GM13976 (cell line): ENCODE measurements at places on chromosomes 4 and X.

DNA sequence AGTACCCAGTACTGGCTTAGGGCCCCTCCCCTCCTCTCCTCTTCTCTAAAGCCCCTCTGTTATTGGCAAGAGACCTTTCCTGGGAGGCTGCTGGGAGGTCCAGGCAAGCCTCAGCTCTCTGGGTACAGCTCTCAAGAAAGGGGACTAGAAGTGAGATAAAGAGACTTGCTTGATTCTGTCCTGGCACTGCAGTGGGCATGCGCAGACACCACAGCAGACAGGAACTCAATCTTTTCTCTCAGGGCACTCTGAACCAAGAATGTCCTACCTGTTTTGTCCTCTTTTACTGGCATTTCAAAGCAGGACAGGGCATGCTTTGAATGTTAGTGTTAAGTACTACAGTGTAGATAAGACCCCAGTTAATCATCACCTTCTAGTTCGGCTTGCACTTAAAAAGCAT is 74.9 kb downstream of the NYX start:
- DNase-seq: no peak

DNA sequence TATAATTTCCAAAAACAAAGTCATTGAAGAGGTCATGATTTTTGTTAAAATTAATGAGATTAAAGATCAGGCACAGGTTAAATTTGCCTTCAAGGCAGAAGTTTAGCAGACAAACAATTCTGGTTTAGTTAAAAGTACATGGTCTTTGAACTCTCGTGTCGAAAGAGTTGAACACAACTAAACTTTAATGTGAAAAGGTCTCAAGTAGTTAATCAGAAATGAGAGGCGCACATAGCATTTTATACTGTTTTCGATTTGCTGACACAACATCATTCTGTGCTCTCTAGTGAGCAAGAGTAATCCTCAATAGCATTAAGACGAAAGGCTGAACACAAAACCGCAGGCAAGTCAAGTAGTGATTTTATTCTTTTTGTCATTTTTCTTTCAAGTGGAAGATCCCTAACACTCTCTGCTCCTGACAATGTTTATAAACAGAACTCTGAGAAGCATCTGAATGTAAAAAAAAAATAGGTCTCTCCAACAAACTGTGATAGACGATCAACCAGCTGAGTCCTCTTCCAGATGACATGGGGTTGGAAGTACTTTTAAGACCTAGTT is 49.8 kb downstream of the SH3RF1 start:
- DNase-seq: no peak

DNA sequence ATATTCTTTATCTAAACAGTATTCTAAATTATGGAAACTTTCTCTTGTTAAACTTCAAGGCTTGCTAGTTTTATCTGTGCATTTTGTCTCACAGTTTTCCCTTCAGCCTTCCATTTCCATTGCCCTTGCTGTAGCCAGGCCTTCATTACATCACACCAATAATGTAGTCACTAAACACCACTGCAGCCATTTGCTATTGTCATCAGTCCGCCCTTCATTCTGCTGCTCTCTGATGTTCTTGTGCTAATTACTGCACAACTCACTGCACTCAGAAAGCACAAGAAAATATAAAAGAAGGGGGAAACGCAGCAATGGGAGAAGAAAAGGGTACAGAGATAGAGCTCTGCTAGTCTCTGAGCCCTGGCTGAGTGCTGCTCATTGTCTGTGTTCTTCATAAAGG is 239.6 kb upstream of the FSTL5 start:
- DNase-seq: no peak

DNA sequence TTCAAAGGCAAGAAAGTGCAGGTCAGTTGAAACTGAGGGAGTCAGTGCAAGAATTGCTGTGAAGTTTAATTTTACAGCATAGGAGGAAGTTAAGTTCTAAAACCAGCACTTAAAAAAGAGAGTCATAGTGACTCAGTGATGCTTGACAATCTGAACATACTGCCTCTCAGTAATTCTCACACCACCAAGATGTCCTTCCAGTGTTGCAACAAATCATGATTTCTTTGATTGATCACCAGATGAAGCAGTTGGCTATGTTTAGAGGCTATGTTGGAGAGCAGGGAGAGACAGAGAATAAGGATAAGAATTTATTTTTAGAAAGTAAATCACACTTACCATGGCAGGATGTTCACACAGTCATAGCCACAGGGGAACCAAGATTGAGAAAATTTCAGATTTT is 13.2 kb downstream of the TRIM2 start:
- DNase-seq: no peak

- DNase-seq: no peak
Observed at GRCh38 chr4:45385306-45385705, 659.0 kb upstream of the GNPDA2 start.

DNA sequence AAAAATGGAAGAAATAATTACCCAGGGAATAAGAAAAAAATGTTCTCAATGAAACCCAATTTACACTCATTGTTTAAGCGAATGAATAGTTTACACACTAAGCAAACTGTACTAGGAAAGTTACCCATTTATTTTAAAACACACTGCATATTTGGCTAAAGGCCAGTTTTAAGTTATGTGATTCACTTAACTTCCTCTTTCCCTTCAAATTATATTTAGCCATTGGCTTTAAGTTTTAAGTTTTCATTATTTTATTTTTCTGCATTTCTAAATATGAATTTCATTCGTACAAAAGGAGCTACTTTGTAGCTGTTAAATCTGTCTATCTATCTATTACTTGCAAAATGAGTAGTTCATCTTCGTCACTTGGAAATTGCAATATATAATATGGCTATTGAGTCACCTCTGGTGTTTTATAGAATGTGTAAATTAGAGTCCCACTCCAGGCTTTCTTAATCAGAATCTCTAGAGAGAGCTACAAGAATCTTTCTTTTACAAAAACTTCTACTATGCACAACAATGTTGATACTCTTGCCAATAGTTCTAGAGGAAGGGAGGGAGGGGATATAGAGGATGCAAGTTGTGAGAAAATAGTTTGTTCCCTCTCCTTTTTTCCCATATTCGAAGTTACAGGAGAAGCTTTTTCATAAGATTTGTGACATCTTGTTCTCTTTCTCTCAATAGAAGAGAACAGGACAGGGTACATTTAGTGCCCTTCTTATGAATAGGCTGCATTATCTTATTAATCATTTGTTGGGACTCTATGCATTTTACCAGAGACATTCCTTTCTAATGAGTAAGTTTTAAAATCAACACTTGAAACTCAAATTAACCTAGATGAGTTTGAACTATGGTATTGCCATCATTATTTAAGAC is 41.8 kb downstream of the SULT1B1 start:
- no peak for DNase-seq
